ENCODE measurements at places on chromosomes 5 and 9.
A peak's percentile ranks its signal among the peaks of the same experiment; 100 is the strongest.

DNA sequence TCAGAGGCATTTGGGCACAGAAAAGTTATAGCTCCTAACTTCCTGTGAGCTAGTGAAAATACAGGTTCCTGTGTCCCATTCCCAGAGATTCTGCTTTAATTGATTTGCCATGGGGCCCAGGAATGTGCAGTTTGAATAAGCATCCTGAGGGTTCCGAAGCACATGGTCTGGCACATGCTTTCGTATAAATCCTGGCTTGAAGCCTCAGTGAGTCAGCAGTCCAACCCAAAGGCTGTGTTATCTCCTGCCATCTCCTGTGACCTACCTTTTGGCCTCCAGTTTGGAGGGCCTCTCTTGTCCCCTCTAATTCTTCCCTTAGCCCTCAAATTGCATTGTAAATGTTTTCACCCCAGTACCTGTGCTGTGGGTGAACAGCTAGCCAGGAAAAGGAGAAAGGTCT, 183.8 kb downstream of the NR3C1 start:
- DNase-seq: no peak

DNA sequence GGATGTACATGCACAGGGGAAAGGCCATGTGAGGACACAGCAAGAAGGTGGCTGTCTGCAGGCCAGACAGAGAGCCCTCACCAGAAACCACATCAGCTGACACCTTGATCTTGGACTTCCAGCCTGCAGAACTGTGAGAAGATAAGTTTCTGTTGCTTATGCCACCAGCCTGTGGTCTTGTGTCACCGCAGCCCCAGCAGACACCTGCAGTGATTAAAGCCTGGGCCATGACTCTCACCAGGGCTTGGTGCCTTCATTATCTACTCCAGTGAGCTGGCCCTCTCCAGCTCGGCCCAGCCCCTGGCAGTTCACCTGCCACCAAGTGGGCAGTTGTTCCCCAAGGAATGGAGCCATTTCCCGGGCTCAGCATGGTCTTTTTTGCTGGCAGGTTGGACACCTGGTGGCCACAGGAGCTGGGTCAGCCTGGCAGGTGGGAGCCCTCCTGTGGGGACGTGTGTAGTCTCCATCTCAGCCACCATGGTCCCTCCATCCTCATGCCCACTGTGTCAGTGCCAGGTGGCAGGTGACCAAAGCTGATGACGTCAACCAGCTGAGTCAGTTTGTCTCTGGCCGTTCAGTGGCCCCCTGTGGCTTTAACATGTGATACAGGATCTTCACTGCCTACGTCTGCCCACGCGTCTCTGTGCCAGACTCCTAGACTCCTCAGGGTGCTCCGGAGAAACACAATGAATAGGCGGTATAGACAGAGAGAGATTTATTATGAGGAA, 99.9 kb upstream of the PPP1R26 start:
- DNase-seq: no peak

DNA sequence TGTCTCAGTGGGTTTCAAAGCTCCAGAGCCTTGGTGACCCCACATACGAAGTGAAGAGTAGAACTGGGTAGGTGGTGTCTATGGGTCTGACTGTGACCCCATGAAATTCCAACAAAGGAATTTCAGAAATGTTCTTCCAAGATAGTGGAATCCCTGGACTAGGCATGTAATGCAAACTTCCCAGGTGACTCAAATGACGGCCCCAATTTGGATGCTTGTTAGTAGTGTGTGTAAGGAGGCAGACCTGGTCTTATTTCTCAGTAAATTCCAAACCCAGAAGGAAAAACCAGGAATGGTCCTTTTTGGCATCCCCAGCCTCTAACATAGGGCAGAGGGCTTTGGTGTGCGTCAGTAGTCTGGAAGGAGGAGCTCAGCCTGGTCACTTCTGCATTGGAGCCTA, 43.6 kb upstream of the ABCA1 start:
- no peak for DNase-seq

DNA sequence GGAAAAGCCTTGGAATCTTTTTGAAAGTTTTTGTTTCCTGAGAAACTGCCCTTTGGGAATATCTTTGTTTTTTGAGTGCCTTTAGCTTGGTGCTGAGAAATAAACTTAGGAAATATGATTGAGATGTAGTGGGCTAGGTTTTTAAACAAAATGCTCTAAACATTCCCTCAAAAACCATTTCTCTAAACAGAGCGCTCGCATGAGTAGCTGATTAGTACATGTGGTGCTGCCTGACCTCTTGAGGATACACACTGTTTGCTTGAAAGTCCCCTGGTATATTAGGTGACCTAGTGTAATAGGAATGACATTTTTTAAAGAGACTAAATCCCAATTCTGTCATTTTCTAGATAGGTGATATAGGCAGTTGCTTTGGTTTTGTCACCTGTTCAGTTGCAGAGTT, 132.3 kb downstream of the ADAMTSL1 start:
- DNase-seq: no peak

GRCh38 chr9:102986425-102986824, 8.7 kb upstream of the CYLC2 start:
- no peak for DNase-seq

DNA sequence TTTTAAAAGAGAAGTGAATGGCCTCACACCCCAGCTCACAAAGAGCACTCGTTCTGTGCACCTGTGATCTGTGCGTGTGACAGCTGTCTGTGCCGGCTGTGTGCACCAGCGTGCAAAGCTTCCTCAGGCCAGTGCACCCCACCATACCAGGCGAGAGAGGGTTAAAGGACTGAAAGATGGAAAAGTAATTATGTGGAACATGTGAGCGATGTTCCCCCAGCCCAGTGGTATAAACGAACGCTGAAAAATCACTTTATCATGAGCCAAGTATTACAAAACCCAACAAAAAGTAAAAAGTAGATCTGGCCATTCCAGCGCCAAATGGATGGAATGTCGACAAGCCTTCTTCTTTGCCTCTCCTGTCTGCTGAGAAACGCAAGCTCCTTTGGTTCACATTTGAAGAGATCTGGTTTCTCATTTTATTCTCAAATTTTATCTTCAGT, 53.7 kb downstream of the IPPK start:
- DNase-seq: no peak

- no peak for DNase-seq
These were observed 41.4 kb upstream of the PJA2 start for GRCh38 chr5:109451146-109451545.

DNA sequence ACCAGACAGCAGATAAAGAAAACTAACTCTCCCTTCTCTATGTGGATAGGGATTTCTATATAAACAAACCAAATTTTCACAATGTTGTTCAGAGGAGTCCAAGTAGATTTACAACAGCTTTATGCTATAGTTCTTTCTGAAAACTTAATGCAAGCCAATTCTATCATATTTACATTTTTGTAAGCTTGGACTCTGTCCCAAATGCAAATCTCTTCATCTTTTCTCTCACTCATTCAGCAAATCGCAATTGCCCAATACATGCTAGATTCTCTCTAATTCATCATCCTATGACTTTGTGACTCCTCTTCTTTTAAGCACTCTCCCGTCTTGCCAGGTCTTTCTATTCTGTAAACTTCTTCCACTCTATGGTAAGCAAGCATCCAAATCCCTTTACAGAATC, 39.1 kb upstream of the UGT3A2 start:
- no peak for DNase-seq

GRCh38 chr5:50824109-50824508, 157.7 kb downstream of the PARP8 start:
- no peak for DNase-seq

DNA sequence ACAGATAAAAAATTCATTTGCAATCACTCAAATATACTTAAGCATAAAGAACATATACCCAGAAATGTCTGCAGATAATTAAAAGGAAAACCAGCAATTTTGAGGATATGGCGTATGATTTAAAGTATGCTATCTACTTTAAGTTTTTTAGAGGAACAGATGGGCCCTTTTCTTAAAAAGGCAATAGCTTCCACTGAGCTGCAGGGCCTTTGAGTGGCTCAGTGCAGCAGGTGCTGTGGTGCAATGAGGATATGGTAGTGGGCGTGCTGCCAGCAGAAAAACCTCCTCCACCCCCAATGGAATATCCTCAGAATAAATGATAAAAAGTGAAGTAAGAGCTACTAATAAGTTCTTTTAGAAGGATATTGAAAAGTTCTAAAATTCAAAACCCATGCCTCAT, 814.5 kb downstream of the MTRR start:
- no peak for DNase-seq

DNA sequence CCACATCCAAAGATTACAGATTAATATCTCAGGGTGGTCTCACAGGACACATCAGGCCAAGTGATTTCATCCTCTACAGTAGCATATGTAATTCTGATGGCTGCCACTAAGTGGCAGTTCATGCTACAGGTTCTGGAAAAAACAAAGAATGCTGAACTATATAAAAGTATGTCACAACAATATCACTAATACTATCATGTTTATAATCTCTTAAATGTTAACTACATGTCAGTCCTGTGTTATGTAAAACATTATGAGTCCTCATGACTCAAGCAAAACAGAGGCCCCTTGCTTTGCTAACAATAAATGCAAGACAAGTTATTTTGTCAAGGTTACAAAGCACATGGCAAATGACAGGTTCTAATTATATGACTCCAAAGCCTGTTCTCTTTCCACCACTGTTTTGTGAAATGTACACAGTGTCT, 233.2 kb downstream of the FBXL17 start:
- peak; percentile 27 for DNase-seq

DNA sequence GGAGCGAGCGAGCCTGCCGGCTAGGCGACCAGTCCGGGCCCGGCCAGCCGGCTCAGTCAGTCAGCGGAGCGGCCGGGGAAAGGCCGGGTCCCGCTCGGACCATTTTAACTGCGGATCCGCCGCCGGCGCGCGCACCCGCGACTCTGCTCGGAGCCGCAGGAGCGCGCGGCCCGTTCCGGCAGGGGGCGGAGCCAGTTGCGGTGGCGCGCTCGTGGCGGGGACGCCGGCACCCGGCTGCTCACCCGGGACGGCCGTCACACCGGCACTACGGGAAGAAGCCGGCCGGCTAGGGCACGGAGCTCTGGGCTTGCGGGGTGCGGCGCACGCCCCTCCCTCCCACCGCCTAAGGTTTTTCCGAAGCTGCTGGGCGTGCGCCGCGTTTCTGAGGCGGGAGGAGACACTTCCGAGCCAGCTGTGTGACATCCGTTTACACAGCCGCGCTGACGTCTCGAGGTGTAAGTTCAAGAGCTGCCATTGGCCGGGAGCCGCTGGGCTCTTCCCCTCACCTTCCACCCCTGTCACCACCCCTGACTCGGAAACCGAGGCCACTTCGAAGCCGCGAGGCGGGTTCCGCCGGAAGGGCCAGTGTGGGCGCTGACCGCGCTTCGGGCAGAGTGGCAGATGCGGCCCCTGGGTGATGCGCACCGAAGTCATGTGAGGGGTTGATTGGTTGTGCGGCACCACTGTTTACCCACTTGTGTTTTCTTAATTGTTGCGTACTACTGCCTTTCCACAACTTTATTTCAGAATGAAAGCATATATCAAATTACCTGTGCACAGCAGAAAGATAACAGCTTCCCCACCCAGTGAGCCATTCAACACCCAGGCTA, at the start of gene FBXL17:
FBXL17 (minus strand) TSS at position 145 of the 830 bp plus-strand sequence.
- DNase-seq: peak; percentile 89
